Stimulated activated CD4-positive, alpha-beta T cell treated with anti-CD3 and anti-CD28 coated beads, Interleukin-1b, Interleukin-23, amount 100 ng/mL, for 1 hour (primary cell): ENCODE measurements at places on chromosomes 2 and 18.

- DNase-seq, result no peak
These were observed 62.9 kb downstream of the AQP4 start for GRCh38 chr18:26802330-26803200.

DNA sequence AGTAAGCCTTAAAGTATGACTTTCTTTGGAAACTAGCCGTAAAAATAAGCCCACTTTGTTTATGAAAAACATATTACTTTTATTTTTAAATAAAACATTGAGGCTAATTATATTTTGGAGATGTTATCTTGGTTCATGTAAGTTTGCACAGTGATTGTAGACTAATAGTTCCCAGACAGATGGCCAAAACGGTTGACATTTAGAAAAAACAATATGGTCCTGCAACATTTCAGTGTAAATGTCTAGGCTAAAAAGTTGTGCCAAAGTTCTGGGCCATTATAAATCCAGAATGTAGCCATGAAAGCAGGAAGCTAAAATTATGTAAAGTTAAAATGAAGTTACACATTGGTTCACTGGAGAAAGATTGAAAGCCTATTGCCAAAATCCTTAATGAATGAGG is 43.6 kb downstream of the SLC5A7 start:
- DNase-seq, result no peak

DNA sequence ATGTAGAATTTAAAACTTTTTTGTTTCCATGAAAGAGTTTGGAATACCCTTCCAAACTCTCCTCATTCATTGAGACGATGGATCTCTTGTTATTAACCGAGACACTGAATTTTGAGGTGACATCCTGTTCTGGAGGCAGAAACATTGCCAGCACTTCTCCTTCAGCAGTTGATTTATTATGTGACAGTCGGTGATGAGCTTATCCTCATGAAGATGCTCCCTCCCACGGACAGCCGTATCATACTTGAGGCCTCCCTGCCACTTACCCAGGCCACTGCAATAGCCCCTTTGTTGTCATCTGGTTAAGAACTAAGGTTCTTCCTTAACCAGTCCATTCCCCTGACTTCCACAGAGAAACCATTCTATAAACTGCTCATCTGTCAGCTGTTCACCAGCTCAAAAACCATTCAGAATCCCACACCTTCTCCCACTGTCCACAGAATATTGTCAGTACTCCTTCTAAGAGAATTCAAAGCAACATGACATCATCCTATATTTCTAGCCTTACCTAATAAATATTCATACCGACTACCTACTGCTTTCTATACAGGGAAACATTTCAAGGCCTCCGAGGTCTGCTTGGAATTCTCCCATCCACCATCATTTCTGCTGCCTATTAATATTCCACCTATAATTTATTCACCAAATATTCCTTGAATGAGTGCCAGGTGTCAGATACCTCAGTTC is 139.0 kb upstream of the TRIB2 start:
- DNase-seq, result no peak

- DNase-seq, result no peak
These were observed 102.2 kb downstream of the CAPN13 start for GRCh38 chr2:30705056-30705455.

GRCh38 chr2:119282146-119282995 is 58.7 kb downstream of the STEAP3 start:
- DNase-seq, result no peak

- DNase-seq, result no peak
These were observed 11.0 kb upstream of the RAB31 start for GRCh38 chr18:9697121-9697520.

DNA sequence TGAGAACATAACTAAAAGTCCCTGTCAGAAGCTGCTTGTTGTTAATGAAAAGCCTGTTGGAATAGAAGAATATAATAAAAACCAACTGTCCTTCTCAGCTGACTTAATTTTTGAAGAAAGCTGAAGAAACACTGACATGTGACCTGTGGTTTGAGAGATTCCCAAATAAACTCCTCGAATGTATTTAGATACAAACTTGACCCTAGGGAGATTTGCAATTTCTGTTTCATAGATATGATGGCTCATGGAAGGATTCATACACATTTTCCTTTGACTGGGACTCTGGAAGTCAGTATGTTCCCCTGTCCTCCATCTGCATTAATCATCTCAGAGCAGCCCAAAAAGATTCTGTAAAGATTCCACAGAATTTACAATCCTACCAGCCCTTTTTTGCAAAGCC is 195.1 kb downstream of the TMEM247 start:
- no peak for DNase-seq

GRCh38 chr2:79453918-79454317 is 58.9 kb upstream of the CTNNA2 start:
- DNase-seq, result no peak

DNA sequence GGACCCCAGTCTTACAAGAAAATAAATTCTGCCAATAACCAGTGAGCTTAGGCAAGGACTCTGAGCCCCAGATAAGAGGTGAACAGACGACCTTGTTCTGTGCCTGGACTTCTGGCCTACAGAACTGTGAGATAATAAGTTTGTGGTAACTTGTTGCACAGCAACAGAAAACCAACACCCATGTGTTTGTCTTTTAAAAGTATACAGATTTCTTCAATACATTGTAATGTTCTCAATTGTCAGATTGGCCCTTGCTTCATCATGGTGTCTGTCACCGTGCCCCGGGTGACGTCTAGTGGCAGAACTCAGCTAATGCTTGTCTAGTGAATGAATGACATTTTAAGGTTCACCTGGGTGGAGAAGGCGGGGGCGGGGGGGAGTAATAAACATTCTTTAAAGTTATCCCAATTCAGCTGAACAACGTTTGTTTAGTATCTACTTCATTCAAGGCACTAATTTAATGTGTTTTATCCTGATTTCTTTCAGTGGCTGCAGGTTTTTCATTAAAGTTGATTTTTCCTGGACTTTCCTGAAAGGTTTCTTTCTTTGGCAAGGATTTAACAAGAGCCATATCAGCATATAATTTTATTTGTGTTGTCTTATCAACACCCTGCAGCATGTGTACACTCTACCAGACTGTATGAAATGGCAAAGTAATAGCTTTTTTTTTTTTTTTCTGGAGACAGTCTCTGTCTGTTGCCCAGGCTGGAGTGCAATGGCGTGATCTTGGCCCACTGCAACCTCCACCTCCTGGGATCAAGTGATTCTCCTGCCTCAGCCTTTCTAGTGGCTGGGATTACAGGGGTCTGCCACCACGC is 123.8 kb upstream of the DLX2 start:
- no peak for DNase-seq

DNA sequence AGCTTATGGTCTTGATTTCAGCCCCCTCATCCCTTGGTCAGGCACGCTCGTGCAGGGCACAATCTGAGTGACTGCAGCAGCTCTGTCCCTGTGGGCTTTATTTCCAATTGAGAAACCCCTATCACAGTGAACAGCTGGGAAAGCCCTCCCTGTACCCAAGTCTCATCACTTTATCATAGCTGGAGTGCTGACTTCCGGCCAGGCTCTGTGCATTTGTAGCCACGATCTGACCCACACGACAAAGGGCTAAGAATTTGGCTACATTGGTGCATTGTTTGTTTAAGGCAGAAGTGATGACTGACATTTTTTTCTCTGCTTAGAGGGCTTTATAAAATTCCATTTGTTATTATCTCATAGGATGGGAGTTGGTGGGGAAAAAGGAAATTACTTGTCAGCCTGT is 184.4 kb downstream of the KCNS3 start:
- DNase-seq, result no peak

GRCh38 chr2:178404368-178404767 is 46.6 kb downstream of the PRKRA start:
- DNase-seq, result no peak

- no peak for DNase-seq
These were observed 324.1 kb downstream of the CCDC178 start for GRCh38 chr18:33116376-33116775.

DNA sequence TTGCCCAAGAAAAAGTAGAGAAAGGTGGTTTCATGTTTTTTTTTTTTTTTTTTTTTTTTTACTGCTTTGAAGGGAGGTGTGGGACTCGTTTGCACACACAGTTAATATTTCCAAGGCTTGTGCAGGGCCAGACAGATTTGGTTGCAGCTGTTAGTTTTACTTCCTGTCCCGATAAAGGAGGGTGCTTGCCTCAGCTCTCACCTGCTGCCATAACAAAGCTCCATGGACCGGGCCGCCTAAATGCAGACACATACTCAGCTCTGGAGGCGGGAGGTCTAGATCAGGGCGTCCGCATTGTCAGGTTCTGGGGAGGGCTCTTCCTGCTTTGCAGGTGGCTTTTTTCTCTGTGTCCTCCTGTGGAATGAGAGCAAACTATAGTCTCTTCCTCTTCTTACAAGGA is 69.9 kb downstream of the ODC1 start:
- no peak for DNase-seq

- no peak for DNase-seq
These were observed 23.7 kb downstream of the CEP192 start for GRCh38 chr18:13014818-13015217.

GRCh38 chr18:35267161-35267651 is 22.8 kb downstream of the ZSCAN30 start:
- DNase-seq, result peak; percentile 52

DNA sequence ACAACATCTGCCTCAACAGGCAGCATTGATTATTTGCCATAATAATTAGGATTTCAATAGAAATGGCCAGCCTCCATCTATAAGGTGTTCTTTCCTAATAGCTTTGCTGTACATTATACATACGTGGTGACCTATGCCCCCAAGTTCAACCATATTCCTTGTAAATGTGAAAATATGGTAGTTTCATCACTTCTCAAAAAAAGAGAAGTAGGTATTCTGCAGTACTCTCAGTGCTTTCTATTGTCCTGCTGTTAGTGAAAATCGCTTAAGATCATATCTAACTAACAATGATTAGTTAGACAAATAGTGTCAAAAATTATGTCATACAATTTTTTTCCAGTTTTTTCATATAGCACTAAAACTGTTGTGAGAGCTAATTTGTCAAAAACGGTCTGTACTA is 79.6 kb downstream of the SLC4A10 start:
- no peak for DNase-seq

- DNase-seq, result no peak
These were observed 25.5 kb downstream of the CENPO start for GRCh38 chr2:24818721-24819167.

DNA sequence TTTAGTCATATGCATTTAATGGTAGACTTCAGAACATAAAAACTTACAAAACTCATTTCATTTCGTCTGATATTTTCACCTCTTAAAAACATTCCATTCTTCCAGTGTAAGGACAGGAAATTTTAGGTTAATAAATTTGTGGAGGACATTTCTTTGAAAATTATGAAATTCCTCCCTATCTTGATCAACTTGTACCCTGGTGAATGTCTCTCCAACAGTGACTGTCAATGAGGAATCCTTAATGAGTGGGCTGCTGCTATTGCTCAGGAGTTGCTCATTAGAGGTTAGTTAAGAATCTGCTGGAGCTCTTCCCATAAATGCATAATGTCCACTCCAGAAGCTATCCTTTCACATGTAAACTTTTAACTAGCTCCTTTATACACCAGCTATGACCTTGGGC is 69.1 kb downstream of the LRP1B start:
- no peak for DNase-seq

GRCh38 chr2:178498137-178498536 is 17.9 kb downstream of the PLEKHA3 start:
- no peak for DNase-seq

- no peak for DNase-seq
These were observed 311.8 kb downstream of the LNPK start for GRCh38 chr2:175690113-175690837.

GRCh38 chr2:23707096-23707495 is 219.8 kb downstream of the ATAD2B start:
- no peak for DNase-seq

DNA sequence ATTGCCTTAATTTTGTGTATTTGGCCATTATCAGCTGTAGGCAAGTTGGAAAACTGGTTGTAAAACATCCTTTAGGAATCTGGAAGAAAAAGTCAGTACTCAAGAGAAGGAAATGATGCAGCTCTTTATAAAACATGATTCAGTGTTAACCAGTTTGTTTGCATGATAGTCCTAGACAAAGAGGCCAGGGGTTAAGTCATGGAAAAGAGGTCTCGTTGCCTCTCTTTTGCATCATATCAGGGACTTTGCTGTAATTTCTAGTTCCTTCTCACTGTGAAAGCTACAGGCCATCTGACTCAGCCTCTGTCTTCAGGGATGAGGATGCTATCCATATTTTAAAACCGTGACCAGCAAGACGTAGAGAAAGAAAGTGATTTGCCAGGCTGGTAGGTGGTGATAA is 38.0 kb downstream of the NPAS2 start:
- no peak for DNase-seq
